ENCODE measurements at places on chromosomes 5 and 9. TPM values are rescaled to one million over a fixed set of nuclear protein-coding genes. Genes with fewer than 3 reads are reported as not detected.

The NIPAL4 gene
- total RNA-seq, result 49.8 TPM

GRCh38 chr5:43208658-43209057 lies 16.6 kb downstream of the NIM1K start:
- DNase-seq, result no peak

DNA sequence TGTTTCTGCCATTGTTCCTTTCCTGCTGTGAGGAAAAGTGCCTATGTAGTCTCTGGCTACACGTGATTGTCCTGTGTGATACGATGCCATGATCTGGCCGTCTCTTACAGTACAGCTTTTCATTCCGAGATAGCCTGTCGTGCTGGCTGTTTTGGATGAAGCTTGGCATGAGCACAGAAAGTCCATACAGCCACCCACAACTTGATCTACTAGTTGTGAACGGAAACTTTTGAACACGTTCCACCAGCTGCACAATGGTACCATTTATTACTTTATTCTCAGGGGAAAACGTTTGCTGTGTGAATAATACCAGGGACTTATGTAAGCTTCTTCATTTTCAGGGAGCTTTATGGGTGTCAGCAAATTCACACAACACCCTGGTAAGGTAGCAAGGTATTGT lies 217.6 kb upstream of the ANKRD55 start:
- no peak for DNase-seq

GRCh38 chr9:116286297-116286696 lies 132.7 kb downstream of the PAPPA start:
- DNase-seq, result no peak

The PFN3 gene
- not detected for total RNA-seq

- no peak for DNase-seq
Measured at GRCh38 chr5:76544268-76544926, 78.8 kb downstream of the F2RL2 start.

The TLX3 gene
- total RNA-seq, result not detected

- no peak for DNase-seq
Measured at GRCh38 chr9:78971540-78971939, 600.2 kb upstream of the TLE4 start.

GRCh38 chr9:127931092-127931881 lies 710 bp upstream of the PIP5KL1 start:
- DNase-seq, result no peak

GRCh38 chr9:82255481-82256176 lies 267.1 kb downstream of the SPATA31D1 start:
- DNase-seq, result no peak

DNA sequence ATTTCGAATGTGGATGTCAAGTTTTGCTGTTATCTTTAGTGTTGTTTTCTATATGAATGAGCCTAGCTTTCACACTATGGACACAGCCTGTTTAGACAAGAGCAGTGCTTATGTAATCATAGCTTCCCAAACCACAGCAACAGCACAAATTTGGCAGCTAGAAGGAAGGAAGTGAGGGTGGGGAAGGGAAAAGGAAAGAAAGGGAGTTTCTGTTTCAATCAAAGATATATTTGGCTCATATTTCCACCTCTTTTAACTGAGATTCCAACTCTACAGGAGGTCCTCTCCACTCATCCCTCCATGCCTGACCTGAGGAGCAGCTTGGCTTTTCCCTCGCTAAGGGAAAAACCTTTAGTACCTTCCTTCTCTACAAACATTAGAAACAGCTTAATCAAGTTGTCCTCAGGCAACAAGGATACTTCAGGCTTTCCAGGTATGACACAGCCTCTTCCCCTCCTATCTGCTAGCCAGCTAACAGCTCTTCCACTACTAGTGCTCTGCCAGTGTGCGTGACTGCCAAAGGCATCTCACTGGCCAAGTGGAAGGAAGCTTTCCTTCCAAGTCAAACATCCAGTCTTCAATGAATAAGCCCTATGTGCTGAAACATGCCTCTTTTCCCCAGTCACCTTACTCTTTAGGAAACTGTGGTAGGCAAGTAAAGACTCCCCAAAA lies 268.6 kb upstream of the PTGER4 start:
- DNase-seq, result no peak

GRCh38 chr5:136016945-136017530 lies 11.8 kb upstream of the TGFBI start:
- no peak for DNase-seq

DNA sequence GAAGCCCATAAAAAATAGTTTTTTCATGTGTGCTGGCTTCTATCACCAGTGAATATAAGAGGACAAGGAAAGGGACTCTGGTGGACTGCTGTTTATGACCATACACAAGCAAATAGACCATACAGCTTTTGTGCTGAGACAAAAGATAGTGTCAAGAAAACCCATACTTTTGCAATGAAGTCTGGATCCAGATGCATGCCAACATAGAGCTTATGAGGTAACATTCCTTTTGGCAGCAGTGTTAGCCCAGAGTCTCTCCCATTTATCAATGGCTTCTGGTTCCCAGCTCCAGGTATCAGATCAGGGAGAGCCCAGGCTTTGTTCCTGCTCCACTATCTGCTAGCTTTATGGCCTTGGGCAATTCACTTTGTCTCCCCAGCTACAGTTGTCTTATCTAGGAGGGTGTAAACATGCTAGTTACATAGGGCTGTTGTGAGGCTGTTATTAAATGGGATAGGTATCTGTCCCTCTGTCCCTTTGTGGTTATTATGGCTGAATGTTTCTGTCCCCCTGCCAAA lies 55.6 kb downstream of the CCDC192 start:
- DNase-seq, result no peak

GRCh38 chr9:129054163-129054851 lies 17.9 kb downstream of the MIGA2 start:
- DNase-seq, result no peak

The KCTD16 gene
- total RNA-seq, result 0.18 TPM

GRCh38 chr9:113501129-113501686 lies 37.7 kb downstream of the RGS3 start:
- no peak for DNase-seq

The OMD gene
- 2.2 TPM for total RNA-seq

The CCDC192 gene
- total RNA-seq, result 1.2 TPM
